ENCODE measurements at places on chromosomes 4 and X.

DNA sequence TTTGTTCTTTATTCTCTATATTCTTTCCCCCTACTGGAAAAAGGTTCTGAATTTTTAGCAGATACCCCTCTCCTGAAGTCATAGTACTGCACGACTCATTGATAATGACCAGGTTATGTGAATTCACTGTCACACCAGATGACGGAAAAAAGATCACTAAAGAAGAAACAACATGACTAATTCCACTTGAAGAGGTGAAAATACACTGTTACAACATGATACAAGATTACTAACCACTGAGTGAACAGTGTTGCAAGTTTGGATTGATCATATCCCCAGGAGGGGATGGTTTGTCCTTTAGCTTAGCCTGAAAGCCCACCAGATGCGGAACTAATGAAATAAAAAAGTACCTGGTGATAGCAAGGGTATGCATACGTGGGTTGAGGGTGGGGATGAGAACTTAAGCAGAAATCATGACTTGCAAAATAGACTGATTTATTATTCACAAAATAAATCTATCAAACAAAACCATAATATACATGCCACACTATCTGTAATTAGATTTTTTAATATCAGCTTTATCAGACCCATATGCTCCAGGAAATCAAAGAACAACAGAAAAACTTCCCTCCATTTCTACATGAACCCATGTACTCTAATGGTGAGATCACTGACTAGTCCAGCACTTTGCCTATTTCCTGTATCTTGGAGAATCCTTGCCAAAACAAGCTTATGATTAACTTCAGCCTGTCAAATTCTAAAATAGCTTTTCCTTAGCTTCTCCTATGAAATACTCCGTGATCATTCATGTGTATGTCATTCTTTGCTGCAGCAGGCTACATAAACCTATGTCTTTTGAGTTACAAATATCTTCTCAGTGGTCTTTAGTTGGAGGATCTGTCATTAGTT, 257.4 kb upstream of the AGA start:
- DNase-seq = no peak

DNA sequence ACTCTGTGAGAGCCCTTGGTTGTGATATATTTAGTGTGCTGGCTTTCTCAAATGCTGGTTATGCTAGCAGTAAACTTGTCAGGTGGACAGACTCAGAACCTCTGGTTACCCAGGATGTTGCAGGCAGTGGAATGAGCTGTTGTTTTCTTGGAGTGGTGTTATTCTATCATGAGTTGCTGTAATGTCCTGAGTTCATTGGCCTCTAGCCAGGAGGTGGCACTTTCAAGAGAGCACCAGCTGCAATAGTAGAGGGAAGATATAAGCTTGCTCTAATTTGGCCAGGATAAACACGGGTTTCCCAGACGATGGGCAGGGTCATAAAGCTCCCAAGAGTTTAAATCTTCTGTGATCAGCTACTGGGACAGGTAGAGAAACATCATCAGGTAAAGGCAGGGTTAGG, 95.0 kb upstream of the UBQLN2 start:
- DNase-seq = no peak

DNA sequence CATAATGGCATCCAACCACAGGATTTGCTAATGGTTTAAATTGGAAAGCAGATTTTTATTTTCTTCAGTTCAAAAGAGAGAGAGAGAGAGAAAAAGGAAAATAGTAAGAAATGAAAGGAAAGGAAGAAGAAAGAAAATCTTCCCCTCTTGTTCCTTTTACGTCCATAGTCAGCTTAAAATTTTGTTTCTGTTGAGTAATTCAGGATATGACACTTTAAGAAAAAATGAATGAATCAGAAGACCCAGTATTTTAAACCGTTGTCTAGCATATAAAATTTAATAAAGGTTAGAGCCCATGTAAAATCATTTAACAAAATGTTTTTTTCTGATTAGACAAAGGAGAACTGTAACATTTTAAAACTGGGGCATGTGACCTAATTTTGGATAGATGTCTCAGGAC, 391.8 kb upstream of the EPHA5 start:
- DNase-seq = no peak

GRCh38 chrX:3378156-3378555, 31.7 kb upstream of the MXRA5 start:
- no peak for DNase-seq

DNA sequence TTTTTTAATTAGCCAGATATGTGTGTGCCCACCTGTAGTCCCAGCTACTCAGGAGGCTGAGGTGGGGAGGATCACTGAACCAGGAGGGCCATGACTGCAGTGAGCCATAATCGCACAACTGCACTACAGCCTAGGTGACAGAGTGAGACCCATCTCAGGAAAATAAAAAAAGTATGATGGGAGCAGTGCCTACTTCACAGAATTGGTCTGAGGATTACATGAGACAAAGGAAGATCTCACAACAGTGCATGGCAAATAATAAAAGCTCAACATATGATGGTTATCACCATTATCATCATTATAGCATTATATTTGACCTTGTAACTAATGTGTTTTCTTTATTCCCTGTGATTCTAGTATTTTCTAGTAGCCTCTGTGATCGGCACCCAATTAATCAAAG, 19.9 kb upstream of the DCHS2 start:
- DNase-seq = no peak

- no peak for DNase-seq
These were observed 23.7 kb upstream of the GLRA2 start for GRCh38 chrX:14505648-14506047.

DNA sequence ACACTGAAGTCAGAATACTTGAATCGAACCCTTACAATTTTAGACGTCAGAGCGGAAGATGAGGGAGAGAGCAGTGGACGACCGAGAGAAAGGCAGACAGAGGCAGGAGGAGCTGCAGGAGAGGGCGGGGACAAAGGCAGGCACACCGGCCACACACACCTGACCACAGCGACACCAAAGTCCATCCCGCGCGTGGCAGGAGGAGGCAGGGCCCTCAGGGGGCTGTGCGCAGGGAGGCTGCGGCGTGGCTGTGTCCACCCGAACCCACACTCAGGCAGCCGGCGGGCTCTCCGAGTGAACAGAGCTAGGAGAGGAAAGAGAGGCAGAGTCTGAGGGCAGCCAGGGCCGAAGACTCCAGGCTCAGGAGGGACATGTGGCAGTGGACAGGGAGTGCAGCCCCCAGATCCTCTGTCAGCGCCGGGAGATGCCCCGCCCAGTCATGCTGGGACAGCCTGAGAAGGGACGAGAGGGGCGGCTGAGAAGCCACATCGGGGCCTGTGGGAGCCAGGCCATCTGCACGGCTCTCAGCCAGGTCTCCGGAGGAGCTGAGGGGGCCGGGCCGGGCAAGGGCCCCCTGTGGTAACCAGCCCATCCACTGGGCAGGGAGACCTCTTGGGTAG, 20.1 kb downstream of the GAK start:
- DNase-seq = no peak

DNA sequence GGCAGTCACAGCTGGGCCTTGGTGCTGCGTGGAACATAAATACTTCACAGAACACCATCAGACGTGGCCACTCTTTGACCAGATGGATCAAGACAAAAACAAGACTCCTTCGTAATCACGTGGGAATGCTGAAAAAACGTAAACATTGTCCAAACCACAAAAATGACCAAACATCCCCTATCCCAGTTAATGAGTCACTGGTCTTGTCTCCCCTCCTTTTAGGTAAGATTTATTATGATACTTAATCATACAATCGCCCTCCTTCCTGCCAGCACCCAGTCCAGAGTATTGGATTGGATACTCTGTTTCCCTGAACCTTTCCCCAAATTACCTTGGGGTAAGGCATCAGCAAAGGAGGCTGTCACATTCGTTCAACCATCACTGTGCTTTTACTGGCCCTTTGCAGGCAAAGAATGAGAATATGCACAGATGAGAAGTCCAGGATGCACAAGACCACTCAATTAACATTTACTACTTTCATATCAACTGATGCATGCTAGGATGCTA, 601 bp upstream of the TCEANC start:
- peak; percentile 3 for DNase-seq

GRCh38 chr4:188976644-188977115, 837.4 kb downstream of the TRIML1 start:
- peak; percentile 27 for DNase-seq

GRCh38 chr4:10524196-10524833, 67.1 kb upstream of the ZNF518B start:
- DNase-seq = no peak

DNA sequence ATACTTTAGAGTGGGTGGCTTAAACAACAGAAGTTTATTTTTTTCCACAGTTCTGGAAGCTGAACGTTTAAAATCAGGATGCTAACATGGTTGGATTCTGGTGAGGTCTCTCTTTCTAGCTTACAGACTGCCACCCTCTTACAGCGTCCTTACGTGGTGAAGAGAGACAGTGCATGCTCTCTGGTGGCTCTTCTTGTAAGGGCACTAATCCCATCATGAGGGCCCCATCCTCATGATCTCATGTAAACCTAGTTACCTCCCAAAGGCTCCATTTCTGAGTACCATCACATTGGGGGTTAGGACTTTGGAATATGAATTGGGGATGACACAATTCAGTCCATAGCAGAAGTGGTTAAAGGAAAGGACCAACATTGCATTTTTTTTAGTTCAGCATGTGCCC, 132.8 kb downstream of the BMPR1B start:
- DNase-seq = no peak

- no peak for DNase-seq
These were observed 4.5 kb downstream of the BMX start for GRCh38 chrX:15505101-15505500.

GRCh38 chr4:152011469-152011868, 250.7 kb upstream of the GATB start:
- no peak for DNase-seq

GRCh38 chr4:112069110-112069509, 76.1 kb upstream of the FAM241A start:
- no peak for DNase-seq

DNA sequence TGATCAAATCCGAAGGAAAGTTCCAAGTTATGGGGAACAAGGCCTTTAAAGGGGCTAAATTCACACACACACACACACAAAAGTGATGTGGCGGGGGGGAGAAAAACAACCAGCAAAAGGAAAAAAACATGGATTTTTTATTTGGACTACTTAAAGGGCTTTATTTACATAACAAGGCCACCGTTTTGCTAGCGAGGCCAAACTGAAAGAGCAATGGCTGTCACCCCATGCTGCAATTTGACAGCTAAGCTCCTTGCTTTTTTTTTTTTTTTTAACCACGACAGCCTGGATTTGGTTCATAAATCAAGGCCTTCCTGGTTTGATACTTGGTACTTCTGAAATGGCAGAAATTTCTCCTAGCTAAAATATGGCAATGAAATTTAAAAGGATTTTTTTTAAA, 99.6 kb upstream of the PTCHD1 start:
- DNase-seq = no peak

DNA sequence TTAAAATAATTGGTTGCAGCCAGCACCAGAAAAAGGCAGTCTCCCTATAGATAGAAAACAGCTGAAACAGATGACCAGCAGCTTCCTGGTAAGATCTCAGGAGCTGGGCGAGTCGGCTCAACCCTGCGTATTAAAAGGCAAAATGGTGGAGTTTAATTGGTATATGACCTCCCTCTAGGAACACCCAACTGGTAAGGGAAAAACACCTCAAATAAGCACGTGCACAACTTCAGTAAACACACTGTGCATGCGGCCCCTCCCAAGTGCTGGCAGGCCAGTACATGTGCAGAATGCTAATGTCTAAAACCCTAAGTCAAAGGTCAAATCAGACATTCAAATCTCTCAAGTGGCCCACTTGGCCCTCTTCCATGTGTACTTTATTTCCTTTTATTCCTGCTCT, 103.2 kb upstream of the PDE5A start:
- DNase-seq = no peak

GRCh38 chr4:128107766-128108165, 46.7 kb downstream of the LARP1B start:
- no peak for DNase-seq

- DNase-seq = no peak
These were observed 98.5 kb upstream of the MAGEB16 start for GRCh38 chrX:35699642-35700041.

DNA sequence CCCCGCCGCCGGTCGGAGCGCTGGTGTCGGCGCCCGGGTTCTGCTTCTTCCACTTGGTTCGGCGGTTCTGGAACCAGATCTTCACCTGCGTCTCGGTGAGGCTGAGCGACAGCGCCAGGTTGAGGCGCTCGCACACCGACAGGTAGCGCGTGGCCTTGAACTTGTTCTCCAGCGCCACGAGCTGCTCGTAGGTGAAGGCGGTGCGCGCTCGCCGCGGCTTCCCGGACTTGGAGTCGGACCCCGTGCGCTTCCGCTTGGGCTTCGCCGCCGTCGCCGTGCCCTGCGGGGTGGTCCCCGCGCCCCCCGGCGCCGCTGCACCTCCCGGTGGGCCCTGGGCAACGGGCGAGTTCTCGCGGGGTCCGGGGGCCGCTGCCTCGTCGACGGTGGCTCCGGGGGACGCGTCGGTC, 3.1 kb downstream of the NKX1-1 start:
- no peak for DNase-seq

GRCh38 chr4:104826171-104826570, 320.5 kb upstream of the TET2 start:
- DNase-seq = no peak

GRCh38 chr4:19293781-19294180, 957.9 kb upstream of the SLIT2 start:
- DNase-seq = no peak

- DNase-seq = no peak
These were observed 22.0 kb downstream of the SLC4A4 start for GRCh38 chr4:71360844-71361243.

- peak; percentile 75 for DNase-seq
These were observed 70.7 kb upstream of the HPGD start for GRCh38 chr4:174592985-174593335.

DNA sequence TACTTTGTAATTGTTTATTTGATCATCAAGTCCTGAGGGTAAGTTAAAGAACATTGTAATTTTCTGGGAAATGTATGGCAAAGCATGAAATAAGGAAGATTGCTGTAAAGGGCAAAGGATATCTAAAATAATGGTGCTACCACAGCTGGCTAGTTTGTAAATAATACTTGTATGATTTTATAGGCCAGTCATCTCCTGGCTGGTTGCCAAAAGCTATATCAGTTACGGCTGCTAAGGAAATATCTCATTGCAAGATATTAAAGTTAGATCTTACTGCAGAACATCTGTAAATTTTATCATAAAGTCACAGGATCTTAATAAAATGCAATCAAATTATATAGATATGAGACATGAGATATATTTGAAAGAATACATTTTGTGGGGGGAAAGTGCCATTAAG, 150.8 kb upstream of the CXCL13 start:
- no peak for DNase-seq

DNA sequence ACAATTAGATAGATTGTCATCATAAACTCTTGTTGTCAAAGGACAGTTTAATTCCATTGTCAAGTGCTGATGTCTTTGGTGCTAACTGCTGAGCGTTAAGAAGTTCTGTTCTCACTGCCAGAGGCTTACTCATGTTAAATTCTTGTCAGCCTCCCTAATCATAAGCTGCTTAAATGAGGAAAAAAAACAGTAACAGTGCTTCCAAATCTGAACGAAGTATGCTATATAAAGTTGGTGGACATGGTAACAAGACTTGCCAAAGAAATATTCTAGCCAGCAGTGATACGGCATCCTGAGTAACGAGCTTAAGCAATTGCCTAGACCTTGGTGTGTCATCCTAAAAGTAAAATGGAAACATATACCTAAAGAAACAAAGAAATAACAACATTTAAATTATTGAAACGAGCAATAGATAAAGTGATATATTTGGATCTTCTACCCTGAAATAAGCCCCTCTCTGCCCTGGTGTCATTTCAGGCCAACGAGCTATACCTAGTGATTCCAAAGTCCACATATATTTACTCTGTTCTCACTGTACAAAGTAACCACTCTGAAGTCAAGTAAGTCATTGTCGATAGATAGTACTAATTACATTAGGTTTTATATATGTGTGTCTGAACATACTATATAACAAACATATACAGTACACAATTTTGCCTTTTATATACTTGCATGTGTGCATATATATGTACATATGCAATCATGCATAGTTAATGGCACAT, 339.7 kb upstream of the HS3ST1 start:
- no peak for DNase-seq
